ENCODE measurements at places on chromosomes 13 and 19.

DNA sequence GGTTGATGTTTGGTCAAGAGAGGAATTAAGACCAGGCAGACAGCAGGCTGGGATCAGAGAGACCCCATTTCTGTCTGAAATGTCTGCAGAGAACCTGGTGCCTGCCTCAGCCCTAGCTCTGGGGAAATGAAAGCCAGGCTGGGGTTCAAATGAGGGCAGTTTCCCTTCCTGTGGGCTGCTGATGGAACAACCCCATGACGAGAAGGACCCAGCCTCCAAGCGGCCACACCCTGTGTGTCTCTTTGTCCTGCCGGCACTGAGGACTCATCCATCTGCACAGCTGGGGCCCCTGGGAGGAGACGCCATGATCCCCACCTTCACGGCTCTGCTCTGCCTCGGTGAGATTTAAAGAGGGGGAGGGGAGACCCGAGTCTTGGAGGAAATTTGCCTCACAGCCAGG lies at the start of gene LILRB4:
Gene LILRB4 (plus strand): TSS at position 256 of the 400 bp plus-strand sequence. CDS start 49 bp downstream, at position 305.
- DNase-seq = no peak

DNA sequence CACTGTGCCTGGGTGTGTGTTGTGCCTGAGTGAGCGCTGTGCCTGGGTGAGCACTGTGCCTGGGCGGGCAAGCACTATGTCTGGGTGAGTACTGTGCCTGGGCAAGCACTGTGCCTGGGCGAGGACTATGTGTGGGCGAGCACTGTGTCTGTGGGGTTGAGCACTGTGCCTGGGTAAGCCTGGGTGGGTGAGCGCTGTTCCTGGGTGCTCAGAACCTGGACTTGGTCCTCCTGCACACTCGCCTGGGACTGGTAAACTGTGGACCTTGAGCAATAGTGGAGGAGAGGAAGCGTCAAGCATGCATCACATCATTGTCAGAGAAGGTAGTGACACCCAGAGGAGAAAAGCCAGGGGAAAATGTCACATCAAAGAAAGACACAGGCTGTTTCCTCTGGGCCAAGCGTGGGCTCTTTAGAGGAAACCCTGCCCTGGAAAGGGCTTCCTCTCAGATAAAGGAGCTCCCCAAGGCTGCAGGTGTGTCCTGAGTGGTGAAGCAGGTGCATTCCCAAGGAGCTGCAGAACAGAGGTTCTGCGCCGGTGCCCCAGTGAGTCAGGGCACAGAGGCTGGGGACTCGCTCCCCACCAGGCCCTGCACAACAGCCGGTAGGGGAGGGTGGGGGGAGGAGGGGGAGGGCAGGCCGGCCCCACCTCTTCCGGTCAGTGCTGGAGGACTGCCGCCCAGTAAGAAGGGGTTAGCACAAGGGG lies 141.2 kb downstream of the TEX29 start:
- no peak for DNase-seq

GRCh38 chr19:45346449-45346848 lies 5.9 kb downstream of the KLC3 start:
- no peak for DNase-seq

GRCh38 chr19:46887240-46887782 lies 26.5 kb downstream of the ARHGAP35 start:
- no peak for DNase-seq

DNA sequence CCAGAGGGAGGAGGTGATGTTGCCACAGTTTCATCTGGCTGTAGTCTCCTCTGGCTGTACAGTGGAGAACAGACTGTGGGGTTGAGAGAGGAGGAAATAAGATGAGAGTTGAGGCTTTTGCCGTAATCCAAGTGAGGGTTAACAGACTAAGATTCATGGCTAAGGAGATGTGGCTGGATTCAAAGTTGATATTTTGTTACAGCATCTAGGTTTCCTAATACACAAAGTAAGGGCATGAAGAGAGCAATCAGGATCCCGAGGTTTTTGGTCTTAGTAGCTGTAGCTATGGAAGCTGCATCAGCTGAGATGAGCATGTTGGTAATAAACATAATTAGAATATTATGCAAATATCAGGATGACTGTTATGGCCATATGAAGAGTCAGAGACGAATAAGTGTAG lies 1.4 kb downstream of the ZNF776 start:
- DNase-seq = no peak

DNA sequence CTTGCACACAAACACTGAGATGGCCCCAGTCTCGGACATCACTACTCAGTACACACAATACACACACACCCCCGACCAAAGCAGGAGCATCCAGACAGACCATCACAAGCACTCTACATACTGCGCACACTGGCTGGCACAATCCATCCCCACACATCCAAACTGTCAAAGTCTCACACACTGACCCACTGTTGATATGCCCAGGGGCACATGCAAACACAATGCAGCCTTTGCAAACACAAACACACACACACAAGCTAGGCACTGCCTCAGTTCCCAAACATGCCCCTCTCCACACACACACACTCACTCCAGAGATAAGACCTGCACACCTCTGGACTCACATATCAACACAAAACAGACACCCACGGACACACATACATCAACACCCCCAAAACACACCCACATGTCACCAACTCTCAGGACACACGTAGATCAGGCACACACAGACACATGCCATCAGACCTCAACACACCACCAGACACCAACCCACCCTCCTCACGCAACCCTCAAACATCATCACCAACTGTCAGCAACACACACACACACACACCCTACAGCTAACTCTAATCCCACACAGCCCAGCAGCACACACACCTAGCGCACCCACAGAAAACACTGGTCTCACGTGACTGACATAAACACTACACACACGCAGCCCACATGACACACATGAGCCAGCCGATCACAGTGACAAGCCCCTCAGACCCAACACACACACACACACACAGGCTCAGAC lies 1.9 kb downstream of the BBC3 start:
- DNase-seq = no peak

DNA sequence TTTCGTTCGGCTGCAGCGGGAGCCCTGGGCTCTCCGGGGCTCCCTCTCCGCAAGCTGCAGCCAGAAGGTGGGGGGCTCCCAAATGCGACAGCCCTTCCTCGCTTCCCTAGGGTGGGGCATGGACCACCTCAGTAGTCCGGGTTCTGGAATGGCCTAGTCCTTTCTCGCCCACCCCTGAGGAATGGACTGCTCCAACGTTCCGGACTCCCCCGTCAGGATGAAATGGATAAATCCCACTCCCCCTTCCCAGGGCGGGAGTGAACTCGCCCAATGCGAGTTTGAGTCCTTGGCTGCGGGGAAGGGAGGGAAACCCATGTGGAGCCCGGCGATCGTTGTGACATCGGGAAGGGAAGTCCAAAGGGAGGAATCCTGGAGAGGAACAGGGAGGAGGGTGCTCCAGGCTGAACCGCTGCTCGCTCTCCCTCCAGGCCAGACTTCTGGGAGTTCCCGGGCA lies 5.5 kb downstream of the HRC start:
- no peak for DNase-seq

GRCh38 chr19:30371960-30372824 lies at the start of gene ZNF536:
Gene ZNF536, plus strand, starts transcription at chr19:30372384. Its CDS starts 71,179 bp downstream, at chr19:30443563.
- no peak for DNase-seq

All from stimulated activated CD4-positive, alpha-beta T cell treated with anti-CD3 and anti-CD28 coated beads, Interleukin-12 subunit alpha, Interleukin-12 subunit beta, amount 100 ng/mL, for 48 hours (primary cell).